Stimulated activated CD8-positive, alpha-beta memory T cell treated with anti-CD3 and anti-CD28 coated beads, Interleukin-4, amount 100 ng/mL, for 48 hours (primary cell): ENCODE measurements at places on chromosomes 13 and 19.

DNA sequence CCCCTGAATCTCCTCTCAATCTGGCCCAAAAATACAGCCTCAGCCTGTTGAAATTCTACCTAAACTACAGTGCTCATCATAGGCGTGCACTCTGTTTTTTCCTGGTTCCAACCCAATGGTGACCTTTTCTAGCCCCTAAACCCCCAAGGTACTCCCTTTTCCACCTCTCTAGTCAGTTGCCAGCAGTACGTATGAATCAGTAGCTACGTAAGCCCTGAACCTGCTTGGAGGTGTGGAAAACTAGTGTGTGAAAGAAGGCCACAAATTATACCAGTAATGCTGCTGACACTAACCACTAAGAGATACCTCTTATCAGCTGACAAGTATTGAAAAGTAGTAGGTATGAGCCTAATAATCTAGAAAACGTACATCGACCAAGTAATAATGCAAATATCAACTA is 60.9 kb downstream of the FOXO1 start:
- DNase-seq: no peak

- DNase-seq: peak; percentile 36
Observed at GRCh38 chr13:28494504-28494777, 487 bp downstream of the FLT1 start.

- DNase-seq: no peak
Observed at GRCh38 chr19:48361912-48362311, 1.8 kb downstream of the TMEM143 start.

DNA sequence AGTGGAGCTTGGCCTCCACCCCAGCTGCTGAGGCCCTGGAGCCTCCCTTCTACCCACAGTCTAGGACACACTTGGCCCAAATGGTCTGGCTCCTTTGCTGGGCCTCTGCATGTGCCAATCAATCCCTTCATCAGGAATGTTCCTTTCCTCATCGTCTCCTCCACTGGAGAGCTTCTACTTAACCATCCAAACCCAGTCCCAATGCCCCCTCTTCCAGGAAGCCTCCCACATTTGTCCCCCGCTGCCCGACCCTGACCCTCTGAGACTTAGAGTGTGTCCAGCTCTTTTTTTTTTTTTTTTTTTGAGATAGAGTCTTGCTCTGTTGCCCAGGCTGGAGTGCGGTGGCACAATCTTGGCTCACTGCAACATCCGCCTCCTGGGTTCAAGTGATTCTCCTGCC is 2.5 kb downstream of the DUS3L start:
- DNase-seq: no peak

DNA sequence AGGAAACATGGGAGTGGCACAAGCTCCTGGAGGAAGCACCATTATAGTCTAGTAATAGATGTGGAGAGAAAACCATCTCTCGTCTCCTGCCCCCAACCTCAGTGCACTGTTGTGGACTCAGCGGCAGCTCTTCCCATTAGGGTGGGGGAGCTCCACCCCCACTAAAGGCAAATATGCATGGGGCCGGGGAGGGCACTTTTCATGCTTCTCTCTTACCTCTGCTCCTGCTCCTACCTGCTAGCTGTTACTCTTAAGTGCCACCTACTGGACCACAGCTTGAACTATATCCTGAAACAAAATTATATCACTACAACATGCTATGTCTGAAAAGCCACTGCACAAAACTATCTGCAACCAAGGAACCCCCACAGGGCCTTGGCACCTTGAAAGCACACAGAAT is 112.6 kb upstream of the DACH1 start:
- no peak for DNase-seq

- peak; percentile 11 for DNase-seq
Observed at GRCh38 chr13:111662451-111662850, 342.0 kb downstream of the TEX29 start.

DNA sequence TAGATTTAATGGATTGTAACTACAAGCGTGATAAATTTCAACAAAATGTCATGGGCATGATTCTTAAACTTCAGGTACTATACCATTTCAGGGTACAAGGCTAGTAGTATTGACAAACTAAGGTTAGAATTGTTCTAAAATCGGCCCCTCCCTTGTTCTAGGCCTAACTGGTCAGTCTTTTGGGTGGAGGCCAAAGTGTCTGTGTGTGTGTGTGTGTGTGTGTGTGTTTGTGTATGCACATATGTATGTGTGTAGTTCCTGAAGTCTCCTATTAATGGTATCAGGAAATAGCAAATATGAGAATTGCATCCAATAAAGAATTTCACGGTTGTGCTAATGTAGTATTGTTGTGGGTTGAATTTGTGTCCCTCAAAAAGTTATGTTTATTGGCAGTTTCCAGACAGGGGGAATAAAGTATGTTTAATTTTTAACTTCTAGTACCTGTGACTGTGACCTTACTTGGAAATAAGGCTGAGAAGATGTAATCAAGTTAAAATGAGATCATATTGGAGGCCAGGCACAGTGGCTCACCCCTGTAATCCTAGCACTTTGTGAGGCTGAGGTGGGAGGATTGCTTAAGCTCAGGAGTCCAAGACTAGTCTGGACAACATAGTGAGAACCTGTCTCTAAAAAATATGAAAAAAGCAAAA is 119.2 kb downstream of the KLF5 start:
- DNase-seq: no peak

- DNase-seq: no peak
Observed at GRCh38 chr19:782185-782877, 14.9 kb upstream of the PTBP1 start.

DNA sequence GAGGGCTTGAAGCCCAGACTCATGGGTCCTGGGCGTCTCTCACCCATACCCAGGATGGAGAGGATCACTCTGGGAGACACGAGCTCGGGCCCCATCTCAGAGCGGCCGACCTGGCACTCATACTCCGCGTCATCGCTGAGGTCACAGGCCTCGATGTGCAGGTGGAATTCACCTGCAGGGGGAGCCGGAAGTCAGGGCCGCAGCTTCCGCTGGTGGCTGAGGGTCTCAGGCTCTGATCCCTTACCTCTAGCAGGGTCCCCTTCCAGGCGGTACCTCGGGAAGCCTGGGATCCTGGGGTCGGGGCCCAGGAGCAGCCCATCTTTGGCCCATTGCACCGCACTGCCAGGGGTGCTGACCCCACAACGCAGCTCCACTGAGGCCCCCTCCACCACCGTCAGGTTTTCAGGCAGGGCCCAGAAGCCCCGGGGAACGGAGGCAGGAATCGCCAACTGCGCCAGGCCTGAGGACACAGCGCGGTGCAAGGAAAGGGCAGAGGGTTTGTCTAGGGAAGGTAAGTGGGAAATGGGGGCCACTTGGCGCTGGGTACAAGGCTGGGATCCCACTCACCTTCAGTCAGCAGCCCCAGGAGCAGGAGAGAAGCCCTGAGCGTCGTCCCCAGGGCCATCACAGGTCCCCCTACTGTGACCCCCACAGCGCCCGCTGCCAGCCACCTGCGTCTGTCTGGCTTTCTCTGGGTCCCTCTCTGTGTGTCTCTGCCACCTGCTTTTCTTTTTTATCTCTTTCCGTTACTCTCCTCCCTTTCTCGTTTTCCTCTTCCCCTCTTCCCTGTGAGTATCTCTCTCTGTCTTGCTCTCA is 883 bp downstream of the NPHS1 start:
- peak; percentile 38 for DNase-seq

DNA sequence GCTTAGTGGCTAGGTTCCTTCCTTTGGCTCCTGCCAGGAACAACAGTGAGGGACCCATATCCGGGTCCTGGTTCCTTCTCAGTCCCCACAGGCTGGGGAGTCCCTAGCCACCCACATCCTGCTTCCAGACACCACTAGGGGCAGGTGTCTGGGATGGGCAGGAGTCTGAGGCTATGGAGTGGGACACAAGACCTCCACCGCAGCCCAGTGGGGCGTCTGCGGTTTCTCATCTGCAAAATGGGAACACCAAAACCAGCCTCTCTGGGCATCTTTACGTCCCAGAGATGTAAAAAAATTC is 879 bp upstream of the FCGBP start:
- no peak for DNase-seq

GRCh38 chr13:112003941-112004340 is 63.0 kb upstream of the SOX1 start:
- DNase-seq: no peak

DNA sequence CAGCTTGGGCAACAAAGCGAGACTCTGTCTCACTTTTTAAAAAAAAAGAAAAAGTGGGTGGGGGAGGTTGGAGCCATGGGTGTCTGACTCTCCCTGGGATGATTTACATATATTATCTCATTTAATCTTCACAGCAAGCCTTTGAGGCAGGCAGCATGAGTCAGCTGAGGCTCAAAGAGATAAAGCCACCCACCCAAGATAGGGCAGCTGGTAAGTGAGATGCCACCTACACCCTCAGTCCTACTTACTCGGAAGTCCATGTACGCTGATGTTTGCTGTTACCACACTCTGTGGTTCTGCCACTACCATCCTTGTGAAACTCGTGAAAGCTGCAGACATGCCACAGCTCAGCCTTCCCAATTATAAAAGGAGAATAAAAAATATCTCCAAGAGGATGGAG is 142.0 kb upstream of the TSHZ3 start:
- no peak for DNase-seq

GRCh38 chr19:27833031-27833430 is 1379.9 kb downstream of the UQCRFS1 start:
- no peak for DNase-seq

- no peak for DNase-seq
Observed at GRCh38 chr19:31530781-31531180, 181.5 kb upstream of the TSHZ3 start.

DNA sequence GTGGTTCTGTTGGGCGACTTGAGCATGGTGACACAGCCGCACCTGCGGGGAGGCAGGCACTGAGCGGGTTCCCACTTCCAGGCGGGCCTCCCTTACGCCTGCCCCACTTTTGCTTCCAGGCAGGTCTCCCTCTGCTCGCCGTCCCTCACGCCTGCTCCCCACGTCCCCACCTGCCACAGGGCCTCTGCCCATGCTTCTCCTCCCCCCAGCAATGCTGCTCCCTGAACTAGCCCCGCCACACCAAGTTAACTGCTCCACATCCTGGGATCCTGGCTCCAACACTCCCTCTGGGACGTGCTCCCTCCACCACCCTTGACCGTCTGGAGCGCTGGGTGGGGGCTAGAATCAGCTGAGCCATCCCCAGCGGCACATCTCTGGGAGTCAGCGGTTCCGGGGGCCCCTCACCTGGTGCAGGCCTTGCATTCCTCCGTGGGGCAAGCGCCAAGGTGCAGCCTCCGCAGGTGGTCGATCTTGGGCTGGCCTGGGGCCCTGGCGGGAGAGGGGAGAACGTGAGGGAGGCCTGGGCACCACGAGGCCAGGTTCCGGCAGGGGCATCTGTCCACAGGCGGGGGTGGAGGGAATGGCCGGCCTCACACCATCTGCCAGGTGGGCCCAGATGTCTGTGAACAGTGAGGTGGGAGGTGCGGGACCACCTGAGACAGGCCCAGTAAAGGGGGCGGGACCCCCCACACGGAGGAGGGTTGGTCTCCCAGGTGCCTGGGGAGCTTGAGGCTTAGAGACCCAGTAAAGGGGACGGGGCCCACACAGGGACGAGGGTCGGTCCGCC is 9.2 kb downstream of the CFD start:
- no peak for DNase-seq

DNA sequence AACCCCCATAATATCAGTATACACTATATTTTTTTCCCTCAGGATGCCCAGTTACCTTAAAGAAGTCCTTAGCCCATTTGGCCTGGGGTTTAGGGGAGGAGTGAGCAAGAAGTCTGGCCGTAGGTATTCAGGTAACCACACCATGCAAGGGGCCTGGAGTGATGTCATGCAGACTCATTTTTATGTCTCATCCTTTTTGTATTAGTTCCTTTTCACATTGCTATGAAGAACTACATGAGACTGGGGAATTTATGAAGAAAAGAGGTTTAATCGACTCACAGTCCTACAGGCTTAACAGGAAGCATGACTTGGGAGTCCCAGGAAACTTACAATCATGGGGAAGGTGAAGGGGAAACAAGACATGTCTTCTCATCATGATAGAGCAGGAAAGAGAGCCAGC is 12.2 kb downstream of the TPP2 start:
- DNase-seq: no peak

- no peak for DNase-seq
Observed at GRCh38 chr13:50842990-50843256, 569 bp downstream of the DLEU7 start.

DNA sequence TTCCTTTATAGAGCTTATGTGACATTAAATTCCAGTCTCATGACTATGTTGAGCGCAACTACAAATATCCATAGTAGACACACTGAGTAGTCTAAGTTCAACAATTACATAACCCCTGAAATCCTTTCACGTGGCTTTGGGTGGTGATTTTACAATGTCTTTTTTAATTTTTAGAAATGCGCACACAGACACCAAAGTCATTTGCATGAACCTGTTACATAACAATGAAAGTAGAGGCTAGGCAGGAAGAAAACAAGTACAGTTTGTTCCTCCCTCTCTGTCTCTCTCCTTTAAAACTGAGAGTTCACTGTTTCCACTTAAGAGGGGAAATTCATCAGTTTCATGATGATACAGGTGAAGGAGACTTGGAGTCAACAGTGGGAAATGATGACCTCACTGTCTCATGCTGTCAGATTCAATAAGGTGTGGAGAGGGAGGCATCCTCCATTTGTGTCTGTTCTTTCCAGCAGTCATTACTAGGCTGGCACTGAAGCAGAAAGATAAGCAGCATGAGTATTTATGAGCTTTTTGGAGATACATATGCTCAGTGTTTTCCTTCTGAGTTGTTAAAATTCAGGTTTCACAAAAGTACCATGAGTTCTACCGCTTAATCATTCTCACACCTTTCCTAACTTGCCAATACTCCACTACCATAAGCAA is 201.8 kb downstream of the LHFPL6 start:
- no peak for DNase-seq

DNA sequence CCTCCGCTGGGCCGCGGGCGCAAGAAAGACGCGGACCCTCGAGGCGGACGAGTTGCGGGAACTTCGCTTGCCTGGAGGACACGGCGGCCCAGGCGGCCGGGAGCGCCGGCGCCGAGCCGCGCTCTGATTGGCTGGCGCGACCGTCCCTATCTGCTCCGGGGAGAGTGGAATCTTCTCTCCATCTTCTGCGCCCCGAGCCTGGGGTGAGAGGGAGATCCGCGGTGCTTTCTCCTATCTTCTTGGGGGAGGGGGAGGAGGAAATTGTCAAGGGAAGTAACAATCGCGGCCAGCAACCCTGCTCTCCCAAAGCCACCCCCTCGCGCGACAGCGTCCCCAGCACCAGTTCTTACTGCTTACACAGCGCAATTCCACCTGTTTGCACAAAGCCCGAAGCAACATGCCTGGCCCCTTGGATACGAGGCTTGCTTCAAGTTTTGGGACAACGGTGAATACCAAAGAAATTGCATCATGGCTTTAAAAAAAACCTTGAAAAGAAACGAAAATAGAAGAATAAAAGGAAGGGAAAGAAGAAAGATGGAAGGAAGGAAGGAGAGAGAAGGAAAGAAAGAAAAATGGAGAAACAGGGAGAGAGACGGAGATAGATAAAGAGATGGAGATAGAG is 4.8 kb downstream of the SOX21 start:
- DNase-seq: peak; percentile 25

- no peak for DNase-seq
Observed at GRCh38 chr13:50701469-50701868, 142.0 kb downstream of the DLEU7 start.
